ENCODE measurements at places on chromosomes 6 and 20.

- DNase-seq: peak; percentile 52
Observed at GRCh38 chr6:13273931-13274706, 54.2 kb downstream of the TBC1D7 start.

DNA sequence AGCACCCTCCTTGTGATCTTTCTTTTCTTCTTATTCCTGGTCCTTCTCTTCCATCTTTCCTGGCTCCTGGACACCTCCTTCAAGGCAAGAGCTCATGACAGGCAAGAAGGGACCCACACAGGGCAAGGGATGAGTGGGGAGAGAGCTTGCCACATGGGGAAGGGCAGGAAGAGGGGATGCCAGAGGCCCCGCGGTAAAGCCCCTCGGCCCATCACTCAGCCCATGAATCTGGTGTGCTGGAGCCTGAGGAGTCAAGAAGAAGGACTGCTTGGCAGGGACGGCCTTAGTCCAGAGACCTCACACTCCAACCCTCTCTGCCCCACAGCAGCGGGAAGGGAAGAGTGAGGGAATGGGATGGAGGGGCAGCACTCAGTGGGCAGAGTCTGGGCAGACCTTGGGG is 52.3 kb upstream of the SAYSD1 start:
- DNase-seq: no peak

GRCh38 chr6:80535914-80536565 is 429.6 kb downstream of the BCKDHB start:
- DNase-seq: no peak

DNA sequence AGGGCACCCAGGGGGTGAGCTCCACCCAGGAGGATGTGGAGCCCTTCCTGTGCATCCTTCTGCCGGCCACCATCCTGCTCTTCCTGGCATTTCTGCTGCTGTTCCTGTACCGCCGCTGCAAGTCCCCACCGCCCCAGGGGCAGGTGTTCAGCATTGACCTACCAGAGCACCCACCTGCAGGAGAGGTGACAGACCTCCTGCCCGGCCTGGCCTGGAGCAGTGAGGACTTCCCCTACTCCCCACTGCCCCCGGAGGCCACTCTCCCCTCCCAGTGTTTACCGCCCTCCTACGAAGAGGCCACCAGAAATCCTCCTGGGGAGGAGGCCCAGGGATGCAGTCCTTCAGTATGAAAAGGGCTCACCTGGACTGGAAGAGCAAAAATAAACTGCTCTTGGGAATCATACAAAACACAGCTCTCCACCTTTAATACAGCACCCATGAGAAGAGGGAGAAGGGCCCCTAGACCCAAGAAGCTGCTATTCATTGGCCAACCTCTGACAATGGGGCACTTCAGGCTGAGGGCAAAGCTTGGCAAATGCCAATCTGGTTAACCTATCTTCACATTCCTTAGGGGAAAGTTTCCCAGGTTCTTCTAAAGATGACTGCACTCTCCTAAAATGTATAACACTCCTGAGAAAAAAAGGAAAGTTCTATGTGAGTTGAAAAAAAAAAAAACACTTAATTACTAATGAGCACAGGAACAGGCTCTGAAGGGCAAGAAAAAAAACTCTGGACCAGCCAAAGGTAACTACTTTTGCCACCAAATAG is 5.0 kb downstream of the SMIM28 start:
- no peak for DNase-seq

GRCh38 chr6:33175436-33176069 is 16.7 kb downstream of the COL11A2 start:
- no peak for DNase-seq

DNA sequence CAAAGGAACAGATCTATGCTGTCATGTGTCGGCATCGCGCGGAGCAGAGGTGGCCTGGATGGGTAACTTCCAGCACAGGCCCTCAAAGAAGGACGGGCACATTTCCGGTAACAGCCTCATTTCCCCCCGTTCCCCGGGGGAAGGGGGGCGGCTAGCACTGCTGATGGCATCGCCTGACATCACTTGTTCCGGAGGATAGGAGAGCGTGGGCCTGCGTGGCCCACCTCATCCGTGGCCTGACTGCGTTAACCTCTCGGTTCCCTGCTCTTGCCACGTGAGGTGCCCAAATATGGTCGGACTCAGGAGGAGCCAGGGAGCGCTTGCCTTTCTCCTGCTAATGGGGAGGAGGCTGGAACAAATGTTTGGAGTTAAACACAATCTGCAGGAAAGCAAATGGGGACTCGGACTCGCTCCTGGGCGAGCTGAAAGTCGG is at the start of gene AKAP12:
Gene AKAP12 (plus strand): TSS at position 365 of the 433 bp plus-strand sequence. CDS start 596 bp downstream, outside the sequence.
- no peak for DNase-seq

DNA sequence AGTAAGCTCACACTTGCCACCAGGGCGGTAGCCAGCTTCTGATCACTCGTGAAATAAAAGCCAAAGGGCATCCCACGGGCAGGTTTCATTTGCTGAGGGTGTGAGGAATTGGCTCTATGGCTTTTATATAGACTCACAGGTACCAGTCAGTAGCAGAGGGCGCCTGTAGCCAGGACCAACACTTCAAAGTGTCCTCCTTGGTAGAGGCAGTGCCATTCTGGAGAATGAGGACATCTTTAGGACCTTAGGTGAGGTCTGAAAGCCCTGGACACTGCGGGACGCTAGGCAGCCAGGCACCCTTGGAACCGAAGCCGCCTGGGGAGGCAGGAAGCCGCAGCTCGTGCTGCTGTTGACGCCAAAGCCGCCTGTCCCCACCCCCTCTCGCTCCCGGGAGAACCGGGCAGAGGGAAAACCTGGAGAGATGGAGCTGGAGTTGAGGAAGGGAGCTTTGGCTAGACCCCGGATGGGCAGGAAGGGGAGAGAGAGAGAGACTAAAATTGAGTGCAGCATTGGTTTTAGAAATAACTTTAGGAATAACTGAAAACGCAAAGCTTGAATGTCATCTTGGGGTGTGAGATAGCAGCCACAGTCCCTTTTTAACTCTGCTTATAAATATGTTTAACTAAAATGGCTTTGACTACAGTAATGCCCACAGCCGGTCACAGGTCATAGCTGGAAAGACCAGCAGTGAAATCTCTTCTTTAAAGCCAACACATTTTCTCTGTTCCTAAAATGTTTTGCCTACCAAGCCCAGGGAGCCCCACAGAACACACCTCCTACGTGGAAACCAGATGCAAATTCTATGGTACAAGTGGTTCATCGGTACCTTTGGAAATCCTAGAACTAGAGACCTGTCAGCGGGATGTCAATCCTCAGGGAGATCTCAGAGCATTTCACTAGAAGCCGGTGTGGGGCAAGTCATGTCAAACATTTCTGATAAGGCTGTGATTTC is 128.5 kb upstream of the CDYL start:
- DNase-seq: peak; percentile 3

DNA sequence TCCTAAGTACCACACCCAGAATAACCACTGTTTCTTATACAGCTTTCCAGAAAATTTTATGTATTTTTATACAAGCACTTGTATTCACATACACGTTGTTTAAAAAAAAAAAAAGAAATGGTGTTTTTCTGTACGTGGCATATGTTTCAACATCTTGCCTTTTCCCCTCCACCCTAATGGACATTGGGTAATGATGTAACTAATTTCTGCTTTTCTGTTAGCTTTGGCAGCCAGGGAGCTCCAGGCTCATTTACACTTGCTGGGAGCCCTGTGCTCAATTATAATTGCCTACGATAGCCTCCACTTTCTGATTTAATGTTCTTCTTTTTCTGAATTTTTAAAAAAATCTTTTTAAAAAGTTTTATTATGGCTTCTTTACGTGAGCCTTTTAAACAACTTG is 352.4 kb downstream of the UTRN start:
- DNase-seq: no peak

DNA sequence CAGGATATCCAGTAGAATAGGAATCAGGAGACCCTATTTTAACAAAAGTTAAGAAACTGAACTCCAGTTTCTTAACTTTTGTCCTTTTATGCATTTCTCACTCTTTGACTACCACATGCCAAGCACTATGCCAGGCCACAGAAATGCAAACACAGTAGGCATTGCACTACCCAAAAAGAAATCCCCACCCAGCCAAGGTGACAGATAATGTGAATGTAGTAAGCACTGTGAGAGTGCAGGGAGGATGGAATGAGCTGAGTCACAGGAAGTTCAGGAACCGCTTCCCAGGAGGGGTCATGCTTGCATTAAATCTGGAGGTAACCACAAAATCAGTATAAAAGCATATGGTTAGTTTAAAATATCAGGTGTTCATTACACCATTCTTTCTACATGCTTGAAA is 20.1 kb upstream of the FAM83C start:
- DNase-seq: no peak

GRCh38 chr6:112409311-112409710 is 62.2 kb downstream of the RFPL4B start:
- DNase-seq: no peak

- DNase-seq: no peak
Observed at GRCh38 chr6:149109397-149110070, 208.0 kb upstream of the TAB2 start.

GRCh38 chr6:150176152-150176551 is 33.3 kb downstream of the PPP1R14C start:
- DNase-seq: no peak

DNA sequence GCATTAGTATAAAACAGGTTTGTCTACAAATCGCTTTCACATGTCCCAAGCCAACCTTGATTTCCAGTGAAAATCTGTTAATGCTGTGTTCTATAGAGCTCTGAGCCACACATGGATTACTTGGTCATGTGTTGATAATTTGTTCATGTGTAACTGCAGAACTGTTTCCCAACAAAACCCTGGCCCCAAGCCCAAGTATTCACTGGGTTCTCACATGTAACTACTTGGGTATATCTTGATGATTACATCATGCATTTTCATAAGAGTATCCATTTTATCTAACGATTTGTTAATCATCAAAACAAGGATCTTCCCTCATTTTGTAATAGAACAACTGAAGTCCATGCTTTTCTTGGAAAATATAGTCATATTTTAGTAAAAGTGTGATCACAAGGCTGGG is 657.6 kb downstream of the PRKN start:
- DNase-seq: no peak

Measured in CD4-positive, alpha-beta T cell treated with Interleukin-1 beta for 1 hour (primary cell).